ENCODE measurements at places on chromosomes 4 and X.

DNA sequence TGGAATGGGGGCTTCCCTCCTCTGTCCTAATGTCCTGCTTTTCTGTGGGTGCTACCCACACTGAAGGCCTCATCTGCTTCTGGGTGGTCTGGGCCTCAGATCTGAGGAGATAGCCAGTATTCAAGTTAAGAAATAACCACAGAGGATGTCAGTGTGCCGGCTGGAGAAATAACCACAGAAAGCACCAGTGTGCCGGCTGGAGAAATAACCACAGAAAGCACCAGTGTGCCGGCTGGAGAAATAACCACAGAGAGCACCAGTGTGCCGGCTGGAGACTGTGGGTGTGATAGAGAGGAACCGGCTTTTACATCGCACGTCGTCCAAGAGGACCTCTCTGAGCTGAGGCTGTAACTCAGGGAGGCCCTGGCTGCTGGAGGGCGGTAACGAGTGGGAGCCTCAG is 65.7 kb upstream of the PSAPL1 start:
- DNase-seq, result peak; percentile 3

DNA sequence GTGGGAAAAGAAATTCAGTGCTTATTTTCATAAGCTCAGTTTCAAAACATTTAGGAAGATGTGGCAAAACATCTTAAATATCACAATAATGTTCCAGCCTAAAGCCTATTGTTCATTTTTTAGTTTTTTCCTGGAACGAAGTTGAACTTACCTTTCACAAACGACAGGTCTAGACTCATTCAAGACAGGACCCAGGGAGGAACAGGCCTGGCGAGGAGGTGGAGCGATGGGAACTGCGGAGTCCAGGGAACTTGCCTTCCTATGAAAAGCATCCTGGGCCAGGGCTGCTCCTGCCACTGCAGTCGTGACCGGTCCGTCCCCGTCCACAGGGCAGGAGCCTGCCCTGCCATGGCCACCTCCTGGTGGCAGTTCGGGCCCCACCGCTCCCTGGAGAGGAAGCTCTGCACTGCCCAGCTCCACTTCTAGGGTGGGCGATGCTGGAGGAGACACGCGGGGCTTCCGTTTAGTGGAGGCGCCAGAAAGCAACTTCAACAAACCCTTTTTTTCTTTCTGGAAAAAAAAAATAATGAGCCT is 96.7 kb upstream of the CBR4 start:
- DNase-seq, result no peak

DNA sequence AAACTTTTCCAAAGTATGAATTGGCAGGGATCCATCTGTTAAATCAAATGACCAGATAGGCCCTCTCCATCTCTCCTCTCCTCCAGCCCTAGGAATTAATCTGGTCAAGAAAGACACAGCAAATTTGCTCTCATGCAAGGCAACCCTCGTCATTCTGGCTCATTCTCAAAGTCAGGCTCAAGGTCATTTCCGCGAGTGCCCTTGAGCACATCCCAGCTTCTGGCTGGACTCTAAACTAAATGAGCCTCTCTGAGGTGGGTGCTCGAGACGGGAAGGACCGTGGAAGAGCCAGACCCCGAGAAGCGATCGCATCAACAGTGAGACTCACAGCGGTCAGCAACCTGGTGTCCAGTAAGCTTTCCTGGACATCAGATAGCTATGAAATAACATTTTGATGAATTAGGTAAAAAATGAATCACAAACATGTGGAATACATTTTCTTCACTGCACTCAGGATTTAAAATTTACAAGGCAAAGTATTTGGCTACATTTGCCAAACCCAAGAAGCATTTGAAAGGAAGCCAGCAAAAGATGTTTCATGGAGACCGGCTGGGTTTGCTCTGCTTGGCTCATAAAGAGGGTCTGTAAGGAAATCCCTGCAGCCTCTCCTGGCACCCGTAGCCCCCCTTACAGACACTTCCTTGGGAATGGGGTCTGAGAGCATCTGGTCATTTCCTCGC is 121.0 kb downstream of the ENPP6 start:
- no peak for DNase-seq

GRCh38 chr4:100889401-100889800 is 371.6 kb upstream of the EMCN start:
- no peak for DNase-seq

DNA sequence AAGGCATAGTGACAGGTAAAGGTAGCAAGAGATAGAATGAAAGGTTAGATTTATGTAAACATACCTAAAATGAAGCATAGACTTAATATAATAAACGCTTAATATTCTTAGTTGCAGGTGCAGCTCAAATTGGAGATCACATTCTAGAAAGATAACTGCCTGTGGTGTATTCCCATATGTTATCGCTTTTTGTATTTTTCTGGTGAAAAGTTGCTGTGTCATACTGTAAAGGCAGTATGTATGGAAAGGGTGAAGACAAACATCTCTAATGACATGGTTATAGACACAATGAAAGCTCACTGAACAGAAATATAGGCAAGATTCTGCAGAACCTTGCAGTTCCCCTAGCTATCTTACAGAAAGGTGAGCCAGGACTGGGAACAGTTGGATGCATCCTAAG is 240.3 kb downstream of the DCLK2 start:
- no peak for DNase-seq

DNA sequence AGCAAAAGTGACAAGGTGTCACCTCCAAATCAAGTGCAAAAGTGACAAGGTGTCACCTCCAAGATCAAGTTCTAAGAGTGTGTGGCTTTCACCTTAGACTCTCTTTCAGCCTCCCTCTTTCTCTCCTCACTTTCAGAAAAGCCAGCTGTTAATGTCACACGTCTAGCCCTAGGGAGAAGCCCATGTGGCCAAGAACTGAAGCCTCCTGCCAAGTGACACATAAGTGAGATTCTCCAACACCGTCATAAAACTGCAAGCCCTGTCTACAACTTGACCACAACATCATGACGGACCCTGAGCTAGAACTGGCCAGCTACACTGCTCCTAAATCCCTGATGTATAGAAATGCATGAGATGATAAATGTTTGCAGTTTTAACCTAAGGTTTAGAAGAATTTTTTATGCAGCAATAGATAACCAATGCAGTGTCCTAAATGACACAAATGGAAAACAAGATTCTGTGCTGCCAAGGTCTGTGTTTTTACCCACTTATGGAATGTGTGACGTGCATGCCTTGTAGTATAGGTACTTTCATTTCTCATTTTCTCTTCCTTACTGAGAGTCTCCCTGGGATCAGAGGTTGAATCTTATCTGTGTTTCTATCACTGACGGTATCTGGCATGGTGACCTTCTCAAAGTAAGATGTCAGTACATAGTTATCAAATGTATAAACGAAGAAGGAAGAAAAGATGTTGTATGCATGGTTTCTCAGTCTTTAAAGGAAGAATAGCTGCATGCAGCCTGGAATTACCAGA is 25.0 kb downstream of the NLGN4X start:
- no peak for DNase-seq

- no peak for DNase-seq
Measured at GRCh38 chrX:134572816-134573682, 85.2 kb downstream of the PLAC1 start.

- no peak for DNase-seq
Measured at GRCh38 chr4:189060104-189060503, 880.6 kb upstream of the FRG1 start.

GRCh38 chr4:73396993-73397972 is 6.8 kb upstream of the ALB start:
- DNase-seq, result no peak

GRCh38 chrX:104351173-104351769 is 96.5 kb upstream of the ESX1 start:
- peak; percentile 62 for DNase-seq

DNA sequence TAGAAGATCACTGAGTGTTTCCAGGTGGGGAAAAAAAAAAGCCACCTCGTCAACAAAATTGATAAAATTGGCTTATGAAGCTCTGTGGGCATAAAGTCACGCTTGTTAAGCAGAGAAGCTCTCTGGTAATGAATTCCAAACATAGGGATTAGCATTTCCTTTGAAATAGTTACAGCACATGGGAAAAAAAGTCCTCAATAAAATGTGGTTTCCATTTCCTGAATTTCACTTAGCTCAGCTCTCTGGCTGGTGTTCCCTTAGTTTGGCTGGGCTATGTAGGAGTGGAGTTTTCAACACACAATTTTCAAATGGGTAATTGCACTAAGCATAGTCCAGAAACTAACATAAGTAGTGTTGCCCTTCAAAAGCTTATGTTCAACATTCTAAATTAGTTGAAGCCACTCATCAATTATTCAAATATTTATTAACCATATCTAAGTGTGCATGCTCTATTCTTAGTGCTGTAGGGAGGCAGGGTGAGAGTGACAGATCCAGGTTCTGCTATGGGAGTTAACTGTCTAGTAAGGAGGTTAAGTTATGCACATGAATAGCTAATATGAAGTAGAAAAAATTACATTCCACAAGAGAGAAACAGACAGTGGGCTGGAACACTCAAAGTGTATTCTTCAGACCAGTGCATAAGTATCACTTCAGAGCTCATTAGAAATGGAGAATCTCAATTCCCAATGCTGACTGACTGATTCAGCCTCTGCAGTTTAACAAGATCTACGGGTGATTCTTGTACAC is 445.7 kb downstream of the SMARCA1 start:
- no peak for DNase-seq

GRCh38 chr4:149630064-149630463 is 185.6 kb downstream of the IQCM start:
- no peak for DNase-seq

GRCh38 chr4:164438321-164438720 is 315.6 kb upstream of the SMIM31 start:
- DNase-seq, result no peak

- peak; percentile 7 for DNase-seq
Measured at GRCh38 chr4:36067116-36067515, 177.2 kb downstream of the ARAP2 start.

DNA sequence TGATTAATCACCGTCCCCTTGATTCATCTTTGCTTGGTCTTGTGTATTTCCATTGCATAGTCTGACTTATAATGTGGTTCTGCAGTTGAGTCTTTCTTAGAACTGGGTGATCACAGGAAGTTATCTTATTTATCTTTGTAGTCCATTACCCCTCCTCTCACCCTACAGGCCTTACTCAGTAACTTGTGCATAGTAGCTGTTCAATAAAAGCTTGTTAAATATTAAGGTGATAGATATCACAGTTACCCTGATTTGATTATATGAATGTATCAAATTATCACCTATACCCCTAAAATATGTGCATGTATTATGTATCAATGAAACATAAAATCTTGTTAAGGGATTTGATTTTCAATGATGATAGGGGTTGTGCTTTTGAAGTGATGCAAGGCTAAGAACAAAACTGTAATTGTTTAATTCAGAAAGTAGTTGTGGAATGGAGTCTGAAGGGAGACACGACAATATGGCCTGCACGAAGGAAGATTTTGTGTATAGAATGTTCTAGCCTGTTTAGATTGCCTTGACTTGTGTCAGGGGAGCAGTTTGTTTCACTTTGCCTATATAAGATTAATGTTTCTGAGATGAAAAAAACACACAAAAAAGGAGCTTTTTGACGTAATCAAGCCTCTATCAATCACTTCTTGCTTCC is 132.4 kb upstream of the LIMCH1 start:
- DNase-seq, result no peak

GRCh38 chr4:81737865-81738559 is 266.3 kb upstream of the RASGEF1B start:
- no peak for DNase-seq

- peak; percentile 71 for DNase-seq
Measured at GRCh38 chr4:7747062-7747385, 192.6 kb downstream of the AFAP1 start.

DNA sequence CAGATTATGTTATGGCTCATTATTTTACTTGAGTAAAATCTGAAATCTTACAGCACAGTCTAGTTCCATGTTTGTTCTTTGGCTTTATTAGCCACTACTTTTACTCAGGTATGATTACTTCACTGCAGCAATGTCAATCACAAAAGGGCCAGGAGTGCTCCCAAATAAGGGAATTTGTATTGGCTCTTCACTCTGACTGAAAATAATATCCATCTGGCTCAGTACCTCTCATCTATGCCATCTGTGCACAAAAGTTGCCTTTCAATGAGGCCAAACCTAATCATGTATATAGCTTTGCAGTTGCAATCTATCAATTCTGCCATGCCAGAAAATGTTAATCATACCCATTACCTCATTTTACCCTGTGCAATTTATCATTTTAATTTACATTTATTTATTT is 161.1 kb downstream of the TECRL start:
- DNase-seq, result no peak

DNA sequence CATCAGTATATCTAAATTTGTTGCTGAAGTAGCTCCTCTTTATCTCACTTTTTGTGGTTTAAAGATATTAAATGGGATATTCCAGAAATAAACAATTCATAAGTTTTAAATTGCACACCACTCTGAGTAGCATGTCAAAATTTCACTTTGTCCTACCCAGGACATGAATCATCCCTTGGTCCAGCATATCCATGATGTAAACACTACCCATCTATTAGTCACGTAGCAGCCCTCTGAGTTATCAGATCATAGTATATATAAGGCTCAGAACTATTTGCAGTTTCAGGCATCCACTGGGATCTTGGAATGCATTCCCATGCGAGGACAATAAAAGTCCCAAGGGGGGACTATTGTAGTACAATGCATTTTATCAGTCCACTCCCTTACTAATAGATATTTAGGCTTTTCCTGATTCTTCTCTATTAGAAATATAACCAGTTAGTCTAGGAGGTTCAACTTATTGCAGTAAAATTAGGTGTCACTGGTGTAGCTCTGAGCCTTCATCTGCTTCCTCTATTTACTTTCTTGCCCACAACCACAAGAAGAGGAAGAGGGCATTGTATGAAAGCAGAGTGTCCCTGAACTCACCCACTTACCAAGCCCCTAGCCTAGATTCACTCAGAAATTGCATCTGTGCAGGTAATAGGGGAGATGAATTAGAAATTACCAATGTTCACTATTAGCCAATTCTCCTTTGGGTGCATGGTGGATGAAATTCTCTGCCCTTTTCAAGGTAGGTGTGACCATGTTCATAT is 409.8 kb upstream of the GALNT7 start:
- DNase-seq, result peak; percentile 58

DNA sequence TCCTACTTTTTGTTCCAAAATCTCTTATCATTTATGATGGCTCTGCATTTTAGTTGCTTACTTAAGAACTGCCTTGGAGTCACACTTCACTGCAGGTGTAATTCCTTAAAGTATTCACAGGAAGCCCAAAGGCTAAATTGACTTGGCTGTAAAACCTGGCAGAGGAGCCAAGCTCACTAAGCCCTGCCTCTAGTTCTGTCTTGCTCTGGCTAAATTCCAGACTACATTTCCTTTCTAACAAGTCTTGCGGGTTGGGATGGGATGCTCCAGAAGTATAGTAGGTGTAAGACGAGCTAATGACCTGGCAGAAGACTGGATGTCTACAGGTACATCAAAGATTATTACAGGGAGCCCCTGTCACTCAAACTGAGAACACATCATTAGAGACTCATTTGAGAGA is 924.0 kb upstream of the INTU start:
- DNase-seq, result no peak

GRCh38 chrX:77528034-77528433 is 80.8 kb downstream of the FGF16 start:
- DNase-seq, result no peak

DNA sequence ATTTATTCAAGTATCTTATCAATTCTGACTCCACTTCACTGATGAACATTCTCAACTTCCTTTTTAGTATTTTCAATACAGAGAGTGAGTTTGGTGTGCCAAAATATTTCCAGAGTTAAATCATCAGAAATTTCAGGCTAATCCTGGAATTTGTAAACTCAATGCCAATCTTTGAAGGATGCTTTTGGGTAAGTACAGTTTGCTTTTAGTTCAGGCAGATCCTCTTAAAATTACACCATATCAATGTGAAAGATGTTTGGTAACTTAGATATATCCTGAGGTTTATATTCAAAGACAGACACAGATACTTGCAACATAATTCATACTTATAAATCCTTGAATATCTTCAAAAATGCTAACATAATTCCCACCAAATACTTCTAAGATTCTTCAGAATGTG is 76.0 kb upstream of the FAM47B start:
- DNase-seq, result no peak

Data from suppressor macrophage (primary cell).